ENCODE measurements at places on chromosomes 4 and X.

DNA sequence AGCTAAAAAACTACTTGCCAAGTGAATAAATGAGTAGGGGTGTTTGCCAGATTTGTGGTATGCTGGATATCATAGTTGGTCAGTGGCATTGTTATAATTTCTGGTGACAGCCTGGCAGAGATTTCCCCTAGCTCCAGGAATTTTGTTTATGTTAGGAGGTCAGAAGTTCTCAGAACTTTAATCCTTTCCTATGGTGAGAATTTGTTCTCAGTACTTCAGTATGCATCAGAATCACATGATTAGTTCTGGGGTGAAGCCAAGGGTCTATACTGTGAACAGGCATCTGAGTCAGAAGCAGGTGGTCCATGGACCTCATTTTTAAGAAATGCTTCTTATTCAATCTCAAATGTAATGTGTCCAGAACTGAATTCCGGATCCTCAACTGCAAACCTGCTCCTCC is 10.5 kb downstream of the RASSF6 start:
- no peak for DNase-seq

GRCh38 chr4:2830632-2831610 is 12.7 kb upstream of the ADD1 start:
- DNase-seq = no peak

DNA sequence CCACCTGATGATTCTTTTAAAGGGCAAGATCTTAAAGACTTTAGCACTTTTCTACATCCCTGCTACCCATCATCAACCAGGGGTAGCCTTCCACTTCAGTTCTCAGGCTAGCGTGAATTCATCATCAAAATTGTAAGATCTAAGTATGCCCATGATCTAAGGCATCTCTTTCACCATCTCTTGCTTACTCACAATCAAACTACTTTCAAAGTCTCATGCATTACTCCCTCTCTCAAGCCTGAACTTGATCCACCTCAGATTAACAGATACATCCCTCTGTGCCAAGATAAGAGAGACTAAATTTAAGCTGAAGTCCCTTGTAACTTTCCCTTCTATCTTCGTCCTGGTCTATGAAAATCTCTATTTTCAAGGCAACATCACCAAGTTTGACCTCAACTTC is 62.8 kb downstream of the DHX15 start:
- DNase-seq = no peak

- DNase-seq = peak; percentile 79
These were observed 76.5 kb upstream of the BCOR start for GRCh38 chrX:40174001-40174853.

DNA sequence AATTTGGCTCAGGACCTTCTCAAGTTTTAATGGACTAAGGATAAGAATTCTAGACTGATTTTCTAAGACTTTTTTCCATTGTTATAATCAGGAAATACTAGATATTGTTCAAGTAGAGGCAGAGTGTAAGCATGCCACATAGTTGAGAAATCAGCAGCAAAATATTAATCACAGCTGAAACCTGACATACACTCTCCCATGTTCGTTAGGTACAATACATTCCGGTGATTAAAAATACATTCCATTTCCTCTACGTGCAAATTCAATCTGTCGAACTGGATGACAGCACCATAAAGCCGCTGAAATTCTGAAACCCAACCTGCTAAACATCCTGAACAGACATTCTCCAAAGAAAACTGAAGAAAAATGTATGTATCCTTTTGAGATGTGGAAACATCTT is 587.6 kb upstream of the DIPK2B start:
- no peak for DNase-seq

DNA sequence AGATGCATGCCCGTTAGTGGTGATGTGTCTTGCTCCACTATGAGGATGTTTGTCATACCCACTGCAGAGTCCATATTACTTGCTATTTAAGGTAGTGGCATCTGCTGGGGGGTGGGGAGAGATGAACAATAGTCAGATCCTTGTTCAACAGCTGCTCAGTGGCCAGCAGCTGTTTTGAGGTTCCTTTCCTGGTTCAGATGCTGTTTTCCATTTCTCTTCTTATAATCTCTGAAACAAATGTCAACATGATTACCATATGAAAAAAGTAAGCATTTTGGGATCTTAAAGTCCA is 1567.9 kb upstream of the TENM3 start:
- no peak for DNase-seq

DNA sequence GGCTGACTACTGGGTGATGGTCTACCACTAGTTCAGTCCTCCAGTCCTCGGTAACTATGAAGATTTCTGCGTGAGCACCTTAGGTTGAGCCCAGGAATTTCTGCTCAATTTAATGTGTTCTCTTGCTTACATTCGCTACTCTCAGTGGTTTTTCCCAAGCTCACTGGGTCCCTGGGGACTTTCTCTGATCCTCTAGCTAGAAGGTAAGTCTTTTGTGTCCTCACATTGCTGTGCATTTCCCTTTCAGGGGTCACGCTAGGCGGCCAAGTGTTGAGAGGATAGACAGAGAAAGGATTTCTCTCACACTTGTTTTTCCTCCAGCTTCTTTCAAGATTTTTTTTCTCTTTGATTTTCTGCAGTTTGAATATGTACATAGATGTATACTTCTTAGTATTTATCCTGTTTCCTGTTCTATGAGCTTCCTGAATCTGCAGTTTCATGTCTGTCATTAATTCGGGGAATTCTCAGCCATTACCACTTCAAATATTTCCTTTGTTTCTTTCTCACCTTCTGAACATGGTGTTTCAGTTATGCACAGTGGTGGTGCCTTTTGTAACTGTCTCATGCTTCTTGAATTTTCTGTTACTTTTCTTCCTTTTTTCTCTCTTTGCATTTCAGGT is 17.5 kb downstream of the MAGEA9 start:
- no peak for DNase-seq

GRCh38 chr4:72631296-72631695 is 62.3 kb upstream of the ADAMTS3 start:
- no peak for DNase-seq

- peak; percentile 86 for DNase-seq
These were observed at the start of gene MAN2B2 for GRCh38 chr4:6574747-6575502. Gene MAN2B2 (plus strand): TSS chr4:6575189. CDS start chr4:6575211, 22 bp downstream.

DNA sequence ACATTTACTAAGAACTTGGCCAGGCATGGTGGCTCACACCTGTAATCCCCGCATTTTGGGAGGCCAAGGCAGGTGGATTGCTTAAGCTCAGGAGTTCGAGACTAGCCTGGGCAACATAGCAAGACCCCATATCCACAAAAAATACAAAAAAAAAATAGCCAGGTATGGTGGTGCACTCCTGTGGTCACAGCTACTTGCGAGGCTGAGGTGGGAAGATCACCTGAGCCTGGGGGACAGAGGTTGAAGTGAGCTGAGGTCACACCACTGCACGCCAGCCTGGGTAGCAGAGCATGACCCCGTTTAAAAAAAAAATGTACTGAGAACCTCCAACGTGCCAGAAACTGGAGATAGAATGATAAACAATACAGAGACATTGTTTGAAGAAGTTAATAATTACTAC is 8.0 kb downstream of the OPRPN start:
- DNase-seq = no peak

DNA sequence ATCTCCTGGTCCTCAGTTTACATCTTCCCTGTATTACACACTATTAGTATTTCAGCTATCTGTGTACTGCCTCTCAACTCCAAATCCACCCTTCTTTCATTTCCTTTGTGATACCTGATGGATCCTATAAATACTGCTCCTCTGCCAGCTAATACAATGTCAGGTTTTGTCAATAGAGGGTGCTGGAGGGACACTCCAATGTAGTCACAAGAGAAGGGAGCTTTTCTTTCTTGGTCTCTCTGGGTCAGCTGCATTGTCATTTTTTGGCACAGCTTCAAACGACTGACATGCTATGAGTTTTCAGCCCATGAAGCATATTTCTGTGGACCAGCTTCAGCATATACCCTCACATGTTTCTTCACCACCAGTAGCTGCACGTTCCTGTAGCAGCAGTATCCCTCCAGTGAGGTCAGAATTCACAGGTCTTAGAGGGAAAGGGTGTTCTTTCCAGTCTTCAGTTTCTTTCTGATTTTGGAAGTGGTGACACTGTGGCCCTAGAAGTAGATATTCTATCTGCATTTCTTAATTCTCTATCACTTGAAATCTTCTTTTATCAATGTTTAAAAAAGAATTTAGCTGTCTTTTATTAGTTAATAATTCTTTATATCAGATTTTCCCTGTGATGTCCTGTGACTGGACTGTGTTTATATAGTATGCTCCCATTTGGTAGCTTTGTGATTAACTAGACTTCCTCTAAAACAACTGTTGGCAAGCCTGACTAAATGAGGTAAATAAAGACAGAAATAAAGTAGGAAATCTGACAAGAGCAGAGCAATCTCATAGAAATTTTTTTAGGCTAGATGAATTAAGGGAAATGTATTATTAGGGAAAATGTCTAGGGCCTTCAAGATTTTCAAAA is 60.6 kb downstream of the GABRA2 start:
- peak; percentile 65 for DNase-seq
